ENCODE measurements at places on chromosomes 4 and X.

GRCh38 chrX:104255465-104255864, 732 bp upstream of the ESX1 start:
- DNase-seq = no peak

GRCh38 chr4:152090543-152090942, 329.7 kb upstream of the GATB start:
- DNase-seq = peak; percentile 46

GRCh38 chrX:125096870-125097269, 222.8 kb upstream of the TEX13C start:
- no peak for DNase-seq

- no peak for DNase-seq
Measured at GRCh38 chrX:136755411-136755810, 25.3 kb downstream of the ARHGEF6 start.
